MM.1S (cell line): ENCODE measurements at places on chromosomes 13 and 19.

- no peak for DNase-seq
These were observed 60.3 kb downstream of the RAB20 start for GRCh38 chr13:110501188-110501587.

DNA sequence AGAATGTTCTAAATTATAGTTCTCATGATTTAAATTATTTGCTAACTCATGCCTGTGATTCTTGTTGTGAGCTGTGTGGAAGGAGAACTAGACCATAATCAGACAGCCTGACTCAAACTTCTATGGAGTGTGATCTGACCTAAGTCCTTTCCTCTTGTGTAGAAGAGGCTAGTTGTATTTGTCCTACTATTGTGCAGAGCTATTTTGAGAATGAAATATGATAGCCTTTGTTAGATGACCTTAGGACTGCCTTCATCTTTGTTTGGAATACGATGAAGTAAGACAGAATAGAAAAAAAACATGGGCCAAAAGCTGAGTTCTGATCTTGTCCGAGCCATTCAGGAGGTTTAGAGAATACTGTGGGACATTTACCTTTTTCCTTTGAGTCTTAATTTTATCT, 119.4 kb downstream of the STOML3 start:
- no peak for DNase-seq

- DNase-seq: peak; percentile 61
These were observed 89.0 kb upstream of the CLDN10 start for GRCh38 chr13:95463531-95463930.

DNA sequence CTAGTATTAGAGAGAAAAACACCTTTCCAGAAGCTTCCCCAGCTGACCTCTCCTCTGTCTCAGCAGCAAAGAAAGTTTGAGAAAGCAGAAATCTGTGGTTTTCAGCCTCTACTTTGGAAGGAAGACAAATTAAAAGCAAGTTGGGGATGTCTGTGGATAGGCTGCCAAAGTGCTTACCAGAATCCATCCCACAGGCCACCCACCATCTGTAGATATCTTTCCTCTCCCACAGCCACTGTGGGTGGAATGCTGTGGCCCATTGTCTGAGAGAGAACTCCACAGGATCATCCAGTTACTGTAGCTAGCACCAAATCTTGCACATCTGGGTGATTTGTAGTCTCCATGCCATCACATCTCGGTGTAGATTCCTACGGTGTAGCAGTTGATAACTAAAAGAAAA, 133.5 kb downstream of the DNAJC15 start:
- no peak for DNase-seq

DNA sequence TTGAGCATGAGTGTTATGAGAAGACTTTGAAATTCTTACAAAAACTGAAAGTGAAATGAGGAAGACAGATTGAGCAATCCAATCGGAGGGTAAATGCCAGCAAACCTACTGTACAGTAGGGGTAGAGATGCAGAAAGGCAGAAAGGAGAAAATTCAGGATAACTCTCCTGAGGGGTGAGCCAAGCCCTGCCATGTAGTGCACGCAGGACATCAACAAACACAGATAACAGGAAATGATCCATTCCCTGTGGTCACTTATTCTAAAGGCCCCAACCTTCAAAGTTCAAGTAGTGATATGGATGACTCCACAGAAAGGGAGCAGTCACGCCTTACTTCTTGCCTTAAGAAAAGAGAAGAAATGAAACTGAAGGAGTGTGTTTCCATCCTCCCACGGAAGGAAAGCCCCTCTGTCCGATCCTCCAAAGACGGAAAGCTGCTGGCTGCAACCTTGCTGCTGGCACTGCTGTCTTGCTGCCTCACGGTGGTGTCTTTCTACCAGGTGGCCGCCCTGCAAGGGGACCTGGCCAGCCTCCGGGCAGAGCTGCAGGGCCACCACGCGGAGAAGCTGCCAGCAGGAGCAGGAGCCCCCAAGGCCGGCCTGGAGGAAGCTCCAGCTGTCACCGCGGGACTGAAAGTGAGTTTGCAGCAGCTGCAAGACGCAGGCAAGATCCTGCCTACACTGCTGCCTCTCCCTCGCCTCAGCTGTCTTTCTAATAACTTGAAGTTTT, at the start of gene TNFSF13B:
Gene TNFSF13B (plus strand): TSS at position 118 of the 728 bp plus-strand sequence. CDS start 178 bp downstream, at position 296.
- DNase-seq: peak; percentile 70

GRCh38 chr13:54742984-54743383, 1714.4 kb downstream of the OLFM4 start:
- DNase-seq: no peak

DNA sequence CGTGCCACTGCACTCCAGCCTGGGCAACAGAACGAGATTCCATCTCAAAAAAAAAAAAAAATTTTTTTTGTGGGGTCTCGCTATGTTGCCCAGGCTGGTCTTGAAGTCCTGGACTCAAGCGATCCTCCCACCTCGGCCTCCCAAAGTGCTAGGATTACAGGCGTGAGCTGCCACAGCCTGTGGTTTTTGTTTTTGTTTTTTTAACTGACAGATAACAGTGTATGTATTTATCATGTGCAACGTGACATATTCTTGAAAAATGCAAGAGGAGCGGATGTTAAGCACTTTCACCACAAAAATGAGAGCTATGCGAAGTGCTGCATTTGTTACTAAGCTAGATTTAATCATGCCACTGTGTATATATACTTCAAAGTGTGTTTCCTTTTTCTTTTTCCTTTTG, 49.0 kb downstream of the ARHGEF18 start:
- no peak for DNase-seq

DNA sequence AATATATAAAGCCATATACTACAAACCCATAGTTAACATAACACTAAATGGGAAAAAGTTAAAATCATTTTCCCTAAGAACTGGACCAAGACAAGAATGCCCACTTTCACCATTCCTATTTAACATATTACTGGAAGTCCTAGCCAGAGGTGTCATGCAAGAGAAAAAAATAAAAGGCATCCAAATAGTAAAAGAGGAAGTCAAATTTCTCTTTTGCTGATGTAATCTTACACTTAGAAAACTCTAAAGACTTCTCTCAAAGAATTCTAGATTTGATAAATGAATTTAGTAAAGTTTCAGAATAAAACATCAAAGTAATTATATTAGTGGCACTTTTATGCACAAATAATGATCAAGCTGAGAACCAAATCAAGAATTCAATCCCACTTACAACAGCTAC, 678.9 kb upstream of the SLITRK5 start:
- DNase-seq: no peak

- no peak for DNase-seq
These were observed 192.3 kb downstream of the SHISA2 start for GRCh38 chr13:25859528-25859927.

DNA sequence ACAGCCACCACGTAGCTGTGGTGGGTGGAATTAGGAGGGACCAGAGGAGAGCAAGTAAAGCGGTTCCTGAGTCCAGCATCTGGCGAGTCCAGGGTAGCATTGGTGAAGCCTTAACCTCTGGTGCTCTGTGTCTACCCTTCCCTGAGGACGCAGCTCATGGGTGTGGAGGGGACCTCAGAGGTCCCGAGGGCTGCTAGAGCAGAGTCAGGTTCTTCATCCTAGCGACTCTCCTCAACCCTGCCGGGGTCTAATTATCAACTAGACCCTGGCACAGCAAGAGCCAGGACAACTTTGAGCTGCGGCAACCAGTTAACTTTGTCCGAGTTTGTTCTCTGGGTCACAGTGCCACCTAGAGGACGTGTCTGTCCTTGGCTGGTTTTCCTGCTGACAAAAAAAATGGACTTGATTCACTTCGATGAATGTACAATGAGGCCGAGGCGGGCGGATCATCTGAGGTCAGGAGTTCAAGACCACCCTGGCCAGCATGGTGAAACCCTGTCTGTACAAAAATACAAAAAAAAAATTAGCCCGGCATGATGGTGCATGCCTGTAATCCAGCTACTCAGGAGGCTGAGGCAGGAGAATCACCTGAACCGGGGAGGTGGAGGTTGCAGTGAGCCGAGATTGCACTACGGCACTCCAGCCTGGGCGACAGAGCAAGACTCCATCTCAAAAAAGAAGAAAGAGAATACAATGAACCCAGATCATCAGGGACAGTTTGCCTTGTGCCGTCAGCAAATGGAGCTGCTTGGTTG, 25.0 kb downstream of the TSSK6 start:
- DNase-seq: peak; percentile 68

- no peak for DNase-seq
These were observed 1.9 kb upstream of the ITM2B start for GRCh38 chr13:48231080-48231479.

GRCh38 chr19:41263042-41263849, 926 bp upstream of the HNRNPUL1 start:
- peak; percentile 61 for DNase-seq

DNA sequence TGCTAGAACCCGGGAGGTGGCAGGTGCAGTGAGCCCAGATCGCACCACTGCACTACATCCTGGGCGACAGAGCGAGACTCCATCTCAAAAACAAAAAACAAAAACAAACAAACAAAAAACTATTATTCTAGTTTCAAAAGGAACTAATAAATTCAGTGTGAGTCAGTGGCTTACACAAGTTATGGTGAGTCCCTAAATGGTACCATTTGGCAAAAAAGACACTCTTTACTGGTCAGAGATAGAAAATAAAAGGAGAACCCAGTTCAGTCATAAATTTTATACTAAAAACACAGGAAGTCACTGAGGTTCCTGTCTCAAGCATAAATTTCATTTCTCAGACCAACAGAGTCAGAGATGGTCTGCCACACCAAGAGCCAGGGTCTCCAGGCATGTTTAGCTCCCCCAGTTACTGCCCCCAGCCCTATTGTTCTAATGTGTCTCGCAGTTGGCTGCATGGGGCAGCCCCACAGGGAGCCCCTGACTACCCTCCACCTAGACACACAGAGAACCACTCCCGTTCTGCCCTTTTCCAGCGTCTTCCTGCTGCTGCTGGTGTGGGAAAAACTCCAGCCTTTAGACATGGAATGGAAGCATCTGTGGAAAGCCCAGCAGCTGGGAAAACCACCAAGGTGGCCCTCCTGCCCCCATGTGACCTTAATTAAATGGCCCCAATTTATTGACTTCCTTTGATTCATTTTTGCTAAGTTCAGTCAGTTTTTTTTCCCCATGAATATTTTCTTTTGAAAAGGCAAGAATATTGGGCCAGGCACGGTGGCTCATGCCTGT, 12.2 kb downstream of the THSD1 start:
- no peak for DNase-seq

- DNase-seq: no peak
These were observed 22.9 kb downstream of the PPP5C start for GRCh38 chr19:46369817-46370216.

DNA sequence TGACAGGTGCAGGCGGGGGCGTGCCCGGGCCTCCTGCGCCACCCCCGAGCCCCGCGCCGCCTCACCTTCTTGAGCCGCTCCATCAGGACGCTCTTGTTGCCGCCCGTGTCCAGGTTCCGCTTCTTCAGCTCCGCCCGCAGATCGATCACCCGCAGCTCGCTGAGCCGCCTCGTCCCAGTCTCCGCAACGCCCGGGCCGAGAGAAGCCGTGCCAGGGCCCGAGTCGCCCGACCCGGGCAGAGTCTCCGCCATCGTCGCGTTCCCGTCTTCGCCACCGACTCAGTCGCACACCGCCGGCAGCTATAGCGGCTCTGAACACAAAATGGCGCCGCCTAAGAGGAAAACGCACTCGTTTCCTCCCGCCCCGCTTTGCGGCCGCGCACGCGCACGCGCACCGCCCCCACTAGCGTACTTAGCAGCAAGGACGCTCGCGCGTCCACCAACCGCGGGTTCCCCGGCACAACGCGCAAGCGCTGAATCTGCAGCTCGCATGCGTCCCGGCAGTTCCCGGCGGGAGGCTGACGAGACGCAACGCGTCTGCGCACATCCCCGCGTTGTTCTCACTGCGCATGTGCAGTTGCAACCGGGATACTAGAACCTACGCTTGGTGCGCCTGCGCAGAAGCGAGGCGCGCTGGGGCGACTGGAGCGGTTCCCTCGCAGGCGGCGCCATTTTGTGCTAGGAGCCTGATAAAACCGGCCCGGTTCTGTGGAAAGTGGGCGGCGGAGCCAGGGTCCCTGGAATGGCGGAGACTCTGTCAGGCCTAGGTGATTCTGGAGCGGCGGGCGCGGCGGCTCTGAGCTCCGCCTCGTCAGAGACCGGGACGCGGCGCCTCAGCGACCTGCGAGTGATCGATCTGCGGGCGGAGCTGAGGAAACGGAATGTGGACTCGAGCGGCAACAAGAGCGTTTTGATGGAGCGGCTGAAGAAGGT, at the start of the genes SAFB and SAFB2:
Gene SAFB (plus strand): TSS at position 619 of the 932 bp plus-strand sequence. CDS start 123 bp downstream, at position 742.
Gene SAFB2 (minus strand): TSS at position 312 of the 932 bp plus-strand sequence. CDS start 61 bp downstream, at position 251.
- peak; percentile 100 for DNase-seq

DNA sequence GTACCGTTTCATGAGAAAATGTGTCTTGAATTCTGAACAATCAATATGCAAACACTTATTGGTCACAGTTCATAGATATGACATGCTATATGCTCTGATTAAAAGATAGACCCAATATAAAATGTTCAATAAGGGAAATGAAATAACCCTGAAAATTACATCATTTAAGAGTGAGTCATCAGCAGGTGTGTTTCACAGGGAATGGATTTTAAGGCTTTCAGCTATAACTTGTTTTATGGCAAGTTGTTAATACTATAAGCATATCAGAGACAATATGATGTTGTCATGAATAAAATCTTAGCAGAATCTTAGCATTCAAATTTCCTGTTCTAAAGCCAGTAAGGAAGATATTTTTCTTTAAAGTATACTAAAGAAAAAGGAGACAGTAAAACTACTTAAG, 483.4 kb upstream of the PCDH9 start:
- DNase-seq: no peak

- no peak for DNase-seq
These were observed 825 bp downstream of the GMIP start for GRCh38 chr19:19642506-19643157.

DNA sequence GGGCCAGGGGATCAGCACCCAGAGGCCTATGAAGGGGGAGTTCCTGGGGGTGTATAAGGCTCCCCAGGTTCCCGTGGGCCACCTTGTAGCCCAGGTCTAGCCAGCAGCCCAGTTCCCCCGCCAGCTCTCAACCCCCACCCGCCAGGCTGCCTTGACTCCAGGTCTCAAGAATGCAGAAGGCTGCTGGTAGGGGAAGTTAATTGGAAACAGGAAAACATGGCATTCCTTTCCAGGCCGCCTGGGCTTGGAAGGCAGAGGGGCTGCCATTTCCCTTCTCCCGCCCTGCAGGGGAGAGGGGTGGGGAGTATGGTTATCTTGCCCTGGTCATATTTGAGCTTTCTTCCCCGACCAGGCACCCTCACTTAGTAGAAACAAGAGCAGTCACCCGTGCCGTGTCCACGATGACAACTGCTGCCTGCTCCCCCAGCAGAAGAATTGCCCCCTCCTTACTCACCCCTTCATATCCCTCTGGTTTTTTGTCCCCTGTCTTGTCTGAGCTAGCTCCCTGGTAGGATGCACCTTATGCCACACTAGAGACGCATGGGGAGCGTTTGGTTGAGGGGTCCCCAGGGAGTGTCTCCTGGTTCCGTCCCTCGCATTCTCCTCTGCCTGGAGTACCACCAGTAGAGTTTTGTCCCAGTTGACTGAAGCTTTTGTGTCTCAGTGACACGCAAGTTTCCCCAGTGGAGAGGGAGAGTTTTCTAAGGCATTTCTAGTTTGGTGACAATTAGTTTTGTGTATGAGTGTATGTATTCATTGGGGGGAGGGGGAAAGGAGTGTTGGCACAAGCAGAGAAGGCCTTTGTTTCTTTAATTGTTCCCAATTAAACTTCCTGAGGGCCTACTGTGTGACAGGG, 4.5 kb downstream of the BICRA start:
- no peak for DNase-seq
